ENCODE measurements at places on chromosomes 5 and 9.

DNA sequence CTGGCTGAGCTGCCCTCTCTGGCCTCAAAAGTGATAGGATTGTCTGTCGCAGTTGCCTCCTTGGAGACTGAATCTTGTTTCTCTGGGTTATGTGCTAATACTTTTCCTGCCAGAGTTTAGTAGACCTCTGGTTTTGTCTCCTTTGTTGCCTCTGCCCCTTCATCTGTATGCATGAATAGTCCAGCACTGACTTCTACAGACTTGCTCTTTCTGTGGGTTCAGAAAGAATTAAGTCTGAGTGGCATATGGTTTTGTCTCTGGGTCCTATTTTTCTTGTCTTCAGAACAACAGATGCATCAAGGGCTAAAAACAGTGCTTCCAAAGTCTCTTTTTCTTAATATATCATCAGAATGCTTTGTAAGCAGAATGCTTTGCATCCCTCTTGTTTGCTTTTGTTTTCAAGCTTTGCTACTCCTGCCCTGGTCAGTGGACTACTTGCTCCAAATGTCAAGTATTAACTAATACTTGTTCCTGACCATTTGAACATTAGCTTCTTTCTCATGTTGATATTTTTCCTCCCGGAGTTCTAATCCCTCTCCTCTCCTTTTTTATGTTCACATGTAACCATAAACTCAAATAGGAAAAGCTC lies 131.7 kb downstream of the UNC13B start:
- no peak for DNase-seq

- DNase-seq: no peak
Observed at GRCh38 chr5:54518818-54519508, 1.4 kb downstream of the SNX18 start.

DNA sequence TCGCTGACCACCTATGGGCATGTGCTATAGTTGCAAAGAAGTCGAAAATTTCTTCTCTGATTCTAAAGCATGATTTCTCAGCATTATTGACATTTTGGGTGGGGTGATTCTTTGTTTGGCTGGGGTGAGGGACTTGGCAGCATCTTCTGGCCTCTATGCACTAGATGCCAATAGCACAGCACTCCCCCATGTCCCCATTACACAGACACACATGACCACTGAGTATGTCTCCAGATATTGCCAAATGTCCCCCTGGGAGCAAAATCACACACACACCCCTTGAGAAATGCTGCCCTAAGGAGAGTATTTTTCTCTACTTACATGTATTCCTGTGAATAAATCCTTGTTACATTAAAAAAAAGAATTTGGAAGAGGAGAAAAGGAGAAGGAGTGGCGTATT lies 89.1 kb downstream of the PDZD2 start:
- DNase-seq: no peak

DNA sequence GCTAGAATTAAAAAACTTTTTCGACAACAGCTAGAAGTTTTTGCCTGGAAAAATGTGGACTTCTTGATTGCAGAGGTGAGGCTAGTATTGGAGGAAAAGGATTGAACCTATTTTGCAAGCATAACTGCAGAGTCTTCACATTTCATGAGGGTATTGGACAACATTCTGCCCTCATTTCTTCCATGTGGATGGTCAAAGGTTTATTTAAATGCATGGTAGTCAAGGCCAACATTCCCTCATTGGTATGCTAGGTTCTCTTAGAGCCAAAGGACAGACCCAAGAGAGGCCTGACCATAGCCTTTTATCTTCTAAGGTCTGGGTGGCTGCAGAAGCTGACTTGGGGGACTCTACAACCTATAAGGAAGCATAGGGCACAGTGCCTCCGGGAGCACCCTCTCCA lies 11.2 kb downstream of the BHMT2 start:
- DNase-seq: no peak

- DNase-seq: peak; percentile 67
Observed at GRCh38 chr9:6226696-6227095, 11.1 kb downstream of the IL33 start.

- peak; percentile 97 for DNase-seq
Observed at GRCh38 chr5:152688561-152689249, 283.6 kb upstream of the NMUR2 start.

GRCh38 chr9:123828449-123828848 lies 101.5 kb downstream of the DENND1A start:
- no peak for DNase-seq

- DNase-seq: no peak
Observed at GRCh38 chr9:96619124-96619465, 548 bp downstream of the CDC14B start.

DNA sequence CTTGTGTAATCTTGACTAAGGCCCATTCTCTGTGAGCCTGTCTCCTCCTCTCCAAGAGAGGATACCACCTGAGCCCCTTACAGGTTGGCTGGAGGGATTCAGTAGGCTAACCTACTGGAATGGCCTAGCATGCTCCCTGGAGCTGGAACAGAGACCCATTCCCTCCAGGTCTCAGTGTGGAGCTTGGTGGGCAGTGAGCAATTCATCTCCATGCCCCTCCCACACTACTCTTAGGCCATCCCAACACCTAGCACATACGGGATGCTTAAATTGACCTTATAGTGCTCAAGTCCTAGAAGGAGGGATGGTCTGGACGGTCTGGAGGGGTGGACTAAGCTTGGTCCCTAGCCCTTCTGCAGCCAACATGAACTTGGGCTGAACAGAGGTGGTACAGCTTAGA lies 75.6 kb downstream of the CRB2 start:
- DNase-seq: no peak

DNA sequence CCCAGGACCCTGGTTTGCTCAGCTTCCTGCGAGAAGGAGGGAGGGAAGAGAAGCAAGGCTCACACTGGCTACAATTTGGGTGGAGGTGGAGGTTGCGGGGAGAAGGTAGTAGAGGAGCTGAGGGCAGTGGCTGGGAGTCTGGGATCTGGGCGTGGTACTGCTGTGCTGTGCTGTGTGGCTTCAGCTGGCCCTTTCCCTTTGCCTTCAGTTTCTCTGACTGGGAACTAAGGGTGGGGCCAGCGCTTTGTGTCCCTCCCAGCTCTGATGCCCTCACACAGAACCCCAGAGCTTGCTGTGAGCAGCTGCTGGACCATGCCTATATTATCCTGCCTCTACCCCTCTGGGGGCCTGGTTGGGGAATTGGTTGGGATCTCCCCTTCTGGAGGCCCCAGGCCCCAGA lies 60.9 kb downstream of the RGS3 start:
- DNase-seq: no peak

DNA sequence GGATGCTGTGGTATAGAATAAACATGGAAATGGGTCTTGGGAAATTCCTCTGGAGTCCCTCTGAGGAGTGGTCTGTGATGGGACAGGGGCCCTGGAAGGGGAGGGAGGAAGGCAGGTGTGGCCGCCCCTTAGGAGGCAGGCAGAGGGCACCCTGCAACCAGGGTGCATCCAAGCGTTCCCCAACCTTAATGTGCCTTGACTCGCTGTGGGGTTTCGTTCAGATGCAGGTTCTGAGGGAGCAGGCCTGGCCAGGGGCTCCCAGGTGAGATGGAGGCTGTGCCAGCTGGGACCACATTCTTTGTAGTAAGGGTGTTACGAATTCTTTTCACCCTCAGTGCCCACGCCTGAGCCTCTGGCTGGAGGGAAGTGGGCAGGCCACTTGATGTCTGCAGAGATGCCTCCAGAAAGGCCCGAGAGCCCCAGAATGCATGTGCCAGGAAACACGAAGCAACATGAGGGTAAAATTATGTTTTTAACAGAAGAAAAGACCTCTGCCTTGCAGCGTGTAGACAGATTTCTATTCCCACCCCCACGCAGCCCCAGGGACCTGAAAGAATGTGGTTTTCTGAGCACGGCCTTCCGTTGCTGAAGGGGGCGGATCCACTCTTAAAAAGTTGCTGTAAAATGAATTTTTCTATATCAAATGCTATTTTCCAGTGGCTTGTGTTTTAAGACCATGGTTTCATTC lies 150.4 kb upstream of the IER5L start:
- DNase-seq: no peak

DNA sequence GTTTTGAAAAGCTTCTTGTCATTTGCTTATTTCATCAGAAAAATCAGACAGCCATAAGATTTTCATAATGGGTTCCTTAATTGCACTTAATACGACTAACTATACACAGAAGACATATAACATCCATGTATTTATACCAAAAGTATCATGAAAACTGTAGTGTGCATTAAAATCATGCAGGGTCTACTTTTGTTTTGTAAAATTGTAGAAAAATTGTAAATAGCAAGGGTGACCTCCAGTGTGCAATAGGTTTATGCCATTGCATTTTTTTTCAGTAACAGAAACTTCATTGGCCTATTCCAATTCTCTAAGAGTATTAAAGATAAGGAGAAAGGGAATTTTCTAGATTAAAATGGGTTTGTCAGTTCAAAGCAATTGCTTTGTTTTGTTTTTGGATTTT lies 307.6 kb downstream of the KIAA0825 start:
- no peak for DNase-seq

DNA sequence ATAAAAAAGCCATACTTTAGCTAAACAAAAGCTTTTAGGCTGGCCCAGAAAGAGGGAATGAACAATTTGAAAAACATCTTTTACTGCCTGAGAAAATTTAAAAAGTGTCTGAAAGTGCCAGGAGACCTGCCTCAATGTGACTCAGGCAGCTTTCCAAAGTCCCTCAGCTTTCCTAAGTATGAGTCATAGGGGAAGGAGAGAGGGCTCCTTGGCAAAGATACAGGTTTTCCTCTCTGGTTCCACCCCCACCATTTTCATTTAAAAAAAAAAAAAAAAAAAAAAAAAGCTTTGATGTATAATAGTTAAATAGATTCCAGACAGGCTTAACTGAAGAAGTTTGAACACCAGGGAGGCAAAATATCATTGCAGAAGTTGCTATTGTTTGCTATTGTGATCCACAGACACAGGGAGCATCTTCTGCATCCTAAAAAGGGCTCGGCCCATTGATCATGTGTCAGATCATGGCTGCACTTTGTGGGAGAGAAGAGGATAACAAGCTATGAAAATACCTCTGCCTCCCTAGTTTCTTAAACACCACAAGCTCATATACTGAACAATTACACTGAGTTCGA lies 71.5 kb downstream of the MRPS27 start:
- DNase-seq: no peak

DNA sequence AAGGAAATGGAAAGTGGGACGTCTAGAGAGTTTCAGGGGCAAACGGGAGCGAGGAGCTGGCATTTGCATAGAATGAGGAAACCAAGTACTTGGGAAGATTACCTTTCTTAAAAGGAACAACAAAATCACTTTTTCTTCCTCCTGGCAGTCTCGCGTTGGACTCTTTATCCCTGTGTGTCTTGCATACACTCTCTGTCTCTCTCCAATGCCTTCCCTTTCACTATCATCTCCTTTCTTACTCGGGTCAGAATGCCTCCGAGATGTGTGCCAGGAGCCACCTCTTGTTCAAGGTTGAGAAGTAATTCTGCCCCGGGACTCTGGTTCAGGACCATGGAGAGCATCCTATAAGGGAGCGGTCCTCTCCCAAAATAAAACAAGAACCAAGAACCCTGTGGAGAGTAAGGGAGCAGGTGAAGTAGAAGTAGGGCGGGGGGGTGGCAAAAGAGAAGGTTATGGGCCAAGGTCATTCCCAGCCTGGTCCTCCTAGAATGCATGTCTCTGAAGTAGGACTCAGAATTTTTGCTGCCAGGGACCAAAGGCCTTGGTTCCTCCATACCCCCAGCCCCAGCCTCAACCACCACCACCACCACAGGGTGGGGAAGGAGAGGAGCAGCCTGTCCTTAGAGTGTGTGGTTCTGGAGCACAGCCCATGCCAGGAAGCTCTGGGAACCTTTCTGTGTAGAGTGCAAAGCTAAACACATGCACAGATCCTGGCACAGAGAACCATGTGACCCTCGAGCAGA lies 72.1 kb upstream of the ARAP3 start:
- peak; percentile 19 for DNase-seq

- DNase-seq: peak; percentile 9
Observed at GRCh38 chr5:25006734-25007133, 362.0 kb upstream of the CDH10 start.

GRCh38 chr9:107593224-107593870 lies 103.8 kb upstream of the KLF4 start:
- no peak for DNase-seq

DNA sequence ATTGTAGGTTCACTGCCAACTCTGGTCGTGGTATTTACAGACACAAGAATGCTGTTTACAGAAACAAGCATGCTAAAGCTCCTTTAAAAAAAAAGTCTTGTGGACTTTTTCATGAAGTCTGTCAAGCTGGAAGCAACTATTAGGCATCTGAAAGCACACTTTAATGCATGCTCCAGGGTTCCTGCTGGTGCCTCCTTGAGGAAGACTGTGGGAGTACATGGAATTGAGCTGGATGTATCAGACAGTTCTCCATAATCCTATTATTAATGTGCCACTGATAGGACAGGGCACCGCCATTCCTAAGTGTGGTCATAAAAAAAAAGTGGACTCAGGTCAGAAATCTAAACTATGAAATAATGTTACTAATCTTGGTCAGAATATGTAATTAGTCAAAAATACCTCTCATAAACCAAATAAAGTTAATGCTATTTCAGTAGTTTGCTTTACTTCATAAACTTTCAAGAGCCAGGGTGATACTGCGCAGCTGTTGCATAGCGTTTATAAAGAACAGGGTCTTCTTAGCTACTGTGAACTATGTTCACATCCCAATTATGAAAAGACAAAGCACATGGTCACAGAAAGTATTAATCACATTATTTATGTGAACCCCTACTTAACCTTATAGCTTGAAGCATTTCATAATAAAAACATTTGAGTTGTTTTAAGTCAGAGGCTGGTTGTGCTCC lies 390.8 kb upstream of the PTGER4 start:
- no peak for DNase-seq

DNA sequence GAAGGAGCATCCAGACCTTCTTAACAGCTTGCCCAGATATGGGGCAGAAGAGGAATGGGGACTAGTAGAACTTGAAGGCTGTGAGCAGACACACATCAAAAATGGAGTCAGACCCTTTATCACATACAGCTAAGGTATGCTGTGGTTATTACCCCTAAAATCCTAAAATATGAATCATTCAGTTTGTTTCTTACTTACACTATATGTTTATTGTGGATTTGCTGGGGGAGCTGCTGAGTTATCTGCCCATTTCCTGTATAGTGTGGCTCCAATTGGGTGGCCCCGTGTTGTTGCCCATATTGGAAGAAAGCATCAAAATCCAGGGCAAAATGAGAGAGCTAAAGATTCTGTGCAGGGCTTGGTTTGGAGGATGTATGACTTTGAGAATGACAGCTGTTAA lies 56.9 kb downstream of the AP3S1 start:
- DNase-seq: no peak

GRCh38 chr5:177605078-177605477 lies 5.1 kb downstream of the B4GALT7 start:
- no peak for DNase-seq

- DNase-seq: peak; percentile 60
Observed at GRCh38 chr9:130421802-130422276, 22.9 kb upstream of the ASS1 start.

DNA sequence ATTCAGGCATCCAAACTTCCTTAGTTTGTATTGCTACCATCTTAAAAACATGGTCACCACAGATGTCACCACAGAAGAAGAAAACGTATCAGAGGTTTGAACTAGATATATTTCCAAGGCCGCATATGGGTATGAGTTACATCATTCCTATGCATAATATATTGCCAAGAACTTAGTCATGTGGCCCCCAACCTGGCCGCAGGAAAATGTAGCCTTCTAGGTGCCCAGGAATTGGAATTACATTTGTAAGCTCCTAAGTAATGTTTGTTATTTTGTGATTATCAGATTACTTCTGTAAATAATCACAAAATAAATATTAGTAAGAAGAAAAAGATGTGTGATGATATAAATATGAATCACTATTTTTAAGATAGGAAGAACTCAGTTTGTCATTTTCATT lies 351.4 kb downstream of the ISL1 start:
- DNase-seq: no peak
